NCI-H1105 (cell line): ENCODE measurements at places on chromosomes 16 and 17.

GRCh38 chr16:88349153-88349902, 33.4 kb upstream of the ZNF469 start:
- no peak for DNase-seq

GRCh38 chr16:74667255-74667700, 601 bp upstream of the RFWD3 start:
- peak; percentile 0 for DNase-seq

DNA sequence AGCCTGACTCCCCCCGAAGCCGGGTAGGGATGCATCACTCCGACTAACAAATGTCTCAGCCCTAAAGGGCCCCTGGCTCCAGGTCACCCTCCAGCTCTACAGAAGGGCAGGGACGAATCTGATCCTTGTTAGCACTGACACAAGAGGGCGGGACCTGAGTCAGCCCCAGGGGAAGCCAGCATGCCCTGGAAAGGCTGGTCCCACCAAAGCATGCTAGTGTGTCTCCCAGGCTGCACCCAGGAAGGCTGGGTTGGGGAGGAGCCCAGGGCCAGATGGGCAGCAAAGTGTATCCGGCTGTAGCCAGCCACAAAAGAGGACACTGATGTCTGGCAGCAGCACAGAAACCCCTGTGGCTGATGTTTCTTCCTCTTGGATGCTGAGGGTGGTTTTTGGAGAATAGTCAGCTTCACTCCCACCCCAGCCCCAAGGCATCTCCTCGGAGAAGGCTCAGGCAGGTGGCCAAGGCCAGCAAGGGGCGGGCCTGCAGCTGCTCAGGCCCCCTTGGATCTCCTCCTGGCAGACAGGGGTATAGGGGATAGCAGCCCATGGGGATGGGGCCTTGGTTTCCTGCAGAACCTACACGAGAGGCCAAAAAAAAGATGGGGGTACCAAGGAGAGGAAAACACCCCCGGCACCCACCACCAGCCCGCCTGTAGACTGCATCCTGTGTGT, 11.0 kb downstream of the NATD1 start:
- no peak for DNase-seq

- DNase-seq: no peak
Observed at GRCh38 chr16:69055008-69055407, 50.4 kb upstream of the HAS3 start.

- no peak for DNase-seq
Observed at GRCh38 chr17:80633207-80633606, 88.6 kb downstream of the RPTOR start.
